Fibroblast of pulmonary artery (primary cell): ENCODE measurements at places on chromosomes 2 and 18.

GRCh38 chr18:48891721-48892120 is 59.0 kb downstream of the SMAD7 start:
- no peak for DNase-seq

DNA sequence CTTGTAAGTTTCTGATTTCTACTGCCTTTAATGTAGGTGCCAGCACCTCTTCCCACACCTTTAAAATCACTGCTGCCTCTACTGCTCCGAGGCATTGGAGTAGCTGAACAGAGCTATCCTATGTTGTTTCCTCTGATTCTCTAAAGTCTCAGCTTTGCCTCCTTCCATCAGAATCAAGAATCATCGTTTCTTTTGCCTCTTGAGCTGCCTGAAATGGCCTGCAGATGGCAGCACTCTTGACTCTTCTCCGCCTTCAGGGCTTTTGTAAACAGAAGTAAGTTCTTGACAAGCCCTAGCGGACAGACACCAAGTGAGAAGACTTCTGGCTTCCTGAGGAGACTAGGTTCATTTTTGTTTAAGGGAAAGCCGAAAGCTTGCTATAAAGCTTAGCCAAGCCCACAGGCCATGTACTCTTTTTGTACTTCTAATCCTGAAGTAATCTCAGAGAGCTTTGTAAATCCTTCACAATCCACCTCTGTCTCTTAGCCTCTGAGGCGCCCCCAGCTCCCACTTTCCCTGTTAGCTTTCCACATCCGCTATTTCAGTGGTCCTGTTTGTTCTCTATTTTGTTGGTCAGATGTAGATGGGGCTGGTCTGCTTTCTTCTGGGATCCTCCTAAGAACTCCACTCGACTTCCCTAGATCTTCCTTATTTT is 48.4 kb downstream of the GTF3C3 start:
- DNase-seq = peak; percentile 81

GRCh38 chr18:32048507-32049091 is 30.0 kb downstream of the RNF125 start:
- peak; percentile 83 for DNase-seq

GRCh38 chr2:195993623-195994022 is 75.0 kb downstream of the DNAH7 start:
- no peak for DNase-seq

GRCh38 chr18:41227993-41228392 is 727.0 kb upstream of the PIK3C3 start:
- DNase-seq = no peak
